ENCODE measurements at places on chromosomes 5 and 9.

GRCh38 chr5:132067451-132067850, 6.1 kb upstream of the CSF2 start:
- DNase-seq, result no peak

GRCh38 chr5:113330533-113331208, 104.1 kb downstream of the TSSK1B start:
- no peak for DNase-seq

GRCh38 chr5:95803271-95804148, 19.0 kb downstream of the GLRX start:
- DNase-seq, result no peak

DNA sequence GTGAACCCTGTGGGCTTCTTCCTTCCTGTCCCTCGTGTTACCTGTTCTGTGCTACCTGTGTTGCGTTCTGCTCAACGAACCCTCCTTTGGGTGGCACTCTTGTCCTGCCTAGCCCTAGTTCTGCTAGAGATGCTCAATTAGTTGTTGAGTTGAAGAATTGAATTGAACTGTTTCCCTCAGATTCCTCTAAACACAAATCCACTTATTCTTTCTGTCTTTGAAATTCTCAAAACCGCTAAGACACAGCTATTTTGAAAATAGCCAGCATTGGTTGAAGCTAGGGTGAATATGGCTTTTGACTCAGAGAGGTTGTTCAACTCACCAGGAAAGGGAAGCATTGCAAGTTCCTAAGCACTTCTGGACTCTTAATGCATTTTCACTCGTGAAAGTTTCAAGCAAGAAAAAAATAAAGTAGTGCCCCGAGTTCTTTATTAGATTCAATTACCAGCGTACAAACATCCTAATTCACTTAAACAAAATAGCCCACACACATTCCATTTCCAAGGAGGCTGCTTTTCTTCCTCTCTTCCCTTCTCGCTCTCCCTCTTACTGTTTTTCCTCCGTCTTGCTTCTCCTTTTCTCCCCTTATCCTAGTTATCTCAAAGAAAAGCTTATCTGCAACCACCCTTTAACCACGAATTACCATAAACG, 642 bp upstream of the ITGA1 start:
- no peak for DNase-seq

- no peak for DNase-seq
These were observed 31.6 kb downstream of the TLE4 start for GRCh38 chr9:79603222-79603920.

- no peak for DNase-seq
These were observed 103.3 kb downstream of the ZSWIM6 start for GRCh38 chr5:61435368-61435767.

- no peak for DNase-seq
These were observed at the start of gene CCNO for GRCh38 chr5:55232985-55233928. Gene CCNO (minus strand): TSS chr5:55233608. CDS start chr5:55233523, 85 bp downstream.

GRCh38 chr9:137462986-137463930, 4.1 kb upstream of the NSMF start:
- no peak for DNase-seq

- DNase-seq, result no peak
These were observed 1696.9 kb upstream of the WWC1 start for GRCh38 chr5:166594567-166594966.

All from D721Med (cell line).